ENCODE measurements at places on chromosomes 4 and X.

DNA sequence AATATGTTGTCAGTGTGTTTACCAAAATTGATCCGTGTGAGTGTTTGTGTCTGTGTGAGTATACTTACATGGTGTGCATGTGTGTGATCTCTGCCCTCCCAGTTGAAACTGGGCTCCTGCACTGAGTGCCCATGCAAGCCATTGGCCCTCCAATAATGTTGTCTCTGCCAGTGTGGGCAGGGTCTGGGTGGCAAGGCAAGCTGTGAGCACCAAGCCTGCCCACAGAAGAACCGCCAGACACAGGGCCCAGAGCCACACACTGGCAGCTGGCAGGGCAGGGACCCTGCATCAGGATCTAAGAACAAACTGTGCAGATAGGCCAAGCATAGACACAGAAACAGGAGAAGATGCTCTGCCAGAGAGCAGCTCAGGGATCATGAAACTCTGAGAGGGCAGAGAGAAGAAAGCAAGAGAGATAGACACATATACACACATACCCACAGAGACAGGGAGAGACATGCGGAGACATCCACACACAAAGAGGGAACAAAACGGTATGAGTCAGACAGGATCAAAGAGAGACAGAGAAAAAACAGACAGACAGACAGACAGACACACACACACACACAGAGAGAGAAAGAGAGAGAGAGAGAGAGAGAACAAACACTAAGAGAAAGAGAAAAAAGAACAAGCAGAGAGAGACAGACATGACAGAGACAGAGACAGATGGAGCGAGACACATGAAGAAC is 555.0 kb downstream of the MID1IP1 start:
- no peak for DNase-seq

DNA sequence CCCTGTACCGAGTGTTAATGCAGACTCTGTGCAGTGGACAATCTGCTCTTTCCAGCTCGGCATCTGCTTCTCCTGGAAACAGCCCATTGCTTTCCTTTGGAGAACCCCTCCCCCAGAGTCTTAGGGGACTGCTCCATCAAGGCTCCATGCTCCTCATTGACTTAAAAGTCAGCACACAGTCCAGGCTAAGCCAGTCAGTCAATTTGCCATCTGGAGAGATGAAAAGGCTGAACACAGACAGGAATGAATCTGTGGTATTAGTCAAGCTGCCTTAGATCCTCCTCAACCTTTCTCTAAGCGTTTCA is 20.3 kb downstream of the ATP8A1 start:
- DNase-seq, result no peak

DNA sequence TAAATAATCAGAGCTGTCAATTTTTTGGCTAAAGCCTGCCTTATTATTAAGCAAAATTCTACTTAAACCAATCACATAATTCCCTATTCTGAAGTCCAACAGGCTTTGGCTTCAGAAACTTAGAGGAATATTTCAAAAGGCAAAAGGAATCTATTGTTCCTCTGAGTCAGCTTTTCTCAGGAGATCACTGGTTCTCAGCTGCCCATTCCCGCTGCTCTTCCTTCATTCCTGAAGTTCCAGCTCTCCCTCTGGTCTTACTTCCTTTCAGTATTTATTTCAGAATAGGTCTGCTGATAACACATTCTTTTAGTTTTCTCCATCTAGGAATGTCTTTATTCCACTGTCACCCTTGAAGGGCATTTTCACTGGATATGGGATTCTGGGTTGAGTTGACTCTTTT is 133.7 kb downstream of the SOWAHB start:
- no peak for DNase-seq

DNA sequence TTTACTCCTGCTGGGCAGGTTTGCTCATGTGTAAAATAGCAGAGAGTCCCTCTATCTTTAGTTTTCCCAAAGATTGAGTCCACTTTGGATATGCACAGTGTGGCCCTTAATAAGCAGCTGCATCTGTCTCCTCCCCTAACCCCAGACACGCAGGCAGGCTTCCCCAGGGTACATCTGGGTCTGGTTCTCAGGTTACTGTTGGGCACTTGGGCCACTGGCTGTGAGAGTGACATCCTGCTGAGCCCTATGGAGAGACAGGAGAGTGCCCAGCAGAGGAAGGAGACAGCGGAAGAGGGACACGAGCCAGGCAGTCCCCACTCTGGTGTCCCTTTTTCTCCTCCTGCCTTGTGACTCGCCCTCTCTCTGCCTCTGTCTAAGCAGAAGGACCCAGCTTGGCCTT is 16.0 kb downstream of the XK start:
- no peak for DNase-seq

- DNase-seq, result no peak
Measured at GRCh38 chr4:3226467-3226866, 22.5 kb upstream of the MSANTD1 start.

DNA sequence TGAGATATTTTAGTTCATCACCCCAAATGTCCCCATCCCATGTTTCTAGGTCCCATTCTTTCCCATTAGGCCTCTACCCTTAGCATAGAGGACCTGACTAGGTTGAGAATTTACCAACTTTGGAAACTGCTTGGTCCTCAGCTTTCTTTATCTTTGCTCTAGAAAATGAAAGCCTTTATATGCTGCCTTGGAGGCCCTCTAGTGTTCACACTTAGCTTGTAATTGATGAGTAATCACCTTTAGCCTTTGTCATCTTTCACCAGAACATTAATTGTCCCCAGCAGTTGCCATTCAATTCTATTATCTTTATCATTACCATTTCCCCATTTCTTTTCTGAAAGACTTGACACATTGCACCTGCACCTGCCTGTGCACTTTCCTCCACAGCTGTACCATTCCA is 589.2 kb upstream of the NR3C2 start:
- no peak for DNase-seq

- DNase-seq, result peak; percentile 53
Measured at GRCh38 chr4:137206781-137207180, 325.5 kb downstream of the PCDH18 start.

DNA sequence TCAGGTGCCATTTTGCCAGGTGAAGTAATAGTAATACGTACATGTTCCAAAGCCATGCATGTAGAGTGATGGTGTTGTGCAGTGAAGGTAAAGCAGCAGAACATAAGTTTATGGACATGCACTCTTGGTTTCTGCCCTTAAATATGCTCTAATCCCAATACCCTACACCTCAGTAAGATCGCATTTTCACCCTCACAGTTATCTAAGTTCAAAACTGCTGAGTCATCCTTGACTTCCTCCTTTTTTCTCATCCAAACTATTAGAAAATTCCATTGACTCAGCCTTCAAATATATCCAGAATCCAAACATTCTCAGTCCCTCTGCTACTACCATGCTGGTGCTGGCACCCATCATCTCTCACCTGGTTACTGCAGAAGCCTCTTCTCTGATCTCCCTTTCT is 652.9 kb upstream of the IGFBP7 start:
- DNase-seq, result no peak
